ENCODE measurements at places on chromosomes 16 and 17. TPM values are rescaled to one million over a fixed set of nuclear protein-coding genes. Genes with fewer than 3 reads are reported as not detected.

GRCh38 chr17:6510321-6510977, 45.9 kb downstream of the PITPNM3 start:
- DNase-seq = no peak

- DNase-seq = no peak
Measured at GRCh38 chr16:25014500-25015147, 545 bp downstream of the ARHGAP17 start.

DNA sequence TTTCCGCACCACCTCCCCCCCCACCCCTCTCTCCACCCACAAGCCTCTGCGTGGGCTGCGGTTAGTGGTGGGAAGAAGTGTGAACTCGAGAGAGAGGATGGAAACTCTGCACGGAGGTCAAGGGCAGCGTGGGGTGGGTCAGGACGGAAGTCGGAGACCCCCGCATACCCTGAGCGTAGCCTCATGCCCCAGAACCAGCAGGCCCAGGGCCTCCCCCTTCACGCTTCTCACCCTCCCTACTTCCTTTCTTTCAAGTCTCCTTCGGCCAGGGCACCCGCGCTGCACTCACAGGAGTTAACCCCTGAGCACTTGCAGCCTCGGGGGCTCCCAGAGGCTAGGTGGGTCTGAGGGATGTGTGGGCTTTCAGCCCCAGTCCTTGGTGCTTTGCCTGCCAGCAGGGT, 9.2 kb downstream of the TBKBP1 start:
- no peak for DNase-seq

- DNase-seq = no peak
Measured at GRCh38 chr17:73956169-73956568, 247.3 kb upstream of the RPL38 start.

- no peak for DNase-seq
Measured at GRCh38 chr17:17849147-17849820, 12.5 kb upstream of the SREBF1 start.

DNA sequence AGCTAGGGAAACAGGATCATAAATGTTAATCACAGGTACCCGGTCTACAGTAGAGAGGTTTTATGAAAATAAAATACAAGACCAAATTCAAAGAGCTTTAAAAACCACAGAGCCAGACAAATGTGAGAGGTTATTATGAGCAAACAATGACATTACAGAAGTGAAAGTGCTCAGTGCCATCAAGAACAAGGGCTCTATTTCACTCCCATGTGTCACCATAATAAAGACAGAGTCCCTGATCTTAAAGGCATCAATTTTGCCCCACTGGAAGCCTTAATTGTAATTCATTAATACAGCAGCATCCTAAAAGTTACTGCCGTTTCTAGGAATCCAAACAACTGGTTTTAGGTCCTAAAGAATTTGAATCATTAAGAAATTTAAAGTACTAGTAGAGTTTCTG, 43.7 kb upstream of the CDRT4 start:
- DNase-seq = no peak

DNA sequence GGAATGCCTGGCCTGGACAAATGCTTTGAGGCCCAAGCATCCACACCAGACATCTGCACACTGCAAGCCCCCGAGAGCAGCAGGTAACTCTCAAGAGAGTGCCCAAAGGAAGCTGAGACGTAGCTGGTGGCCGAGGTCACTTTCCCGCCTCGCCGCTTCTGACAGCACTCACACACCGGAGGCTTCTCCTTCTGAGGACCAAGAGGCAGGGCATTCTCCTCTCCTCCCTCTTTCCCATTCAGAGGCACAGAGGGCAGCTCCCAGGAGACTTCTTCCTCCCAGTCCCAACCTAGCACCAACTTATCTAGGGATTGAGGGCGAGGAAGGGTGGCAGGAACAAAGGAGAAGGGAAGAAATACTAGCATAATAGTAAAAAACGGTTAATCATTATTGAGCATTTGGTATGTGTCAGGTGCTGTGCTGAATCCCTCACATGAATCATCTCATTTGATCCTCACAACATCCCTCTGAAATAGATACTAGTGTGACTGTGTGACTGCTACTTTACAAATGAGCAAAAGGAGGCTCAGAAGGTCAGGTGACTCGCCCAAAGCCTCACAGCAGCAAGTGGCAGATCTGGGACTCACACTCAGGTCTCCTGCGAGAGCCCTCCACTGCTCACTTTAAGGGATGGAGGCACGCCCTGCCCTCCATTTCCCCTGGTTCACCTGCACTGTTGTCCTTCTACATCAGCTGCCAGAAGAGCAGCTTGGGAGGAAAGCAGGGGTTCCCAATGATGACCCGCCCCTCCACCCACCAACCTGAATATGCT, 41.8 kb downstream of the MYO18A start:
- no peak for DNase-seq

- no peak for DNase-seq
Measured at GRCh38 chr17:44222112-44222869, 2.8 kb upstream of the UBTF start.

- no peak for DNase-seq
Measured at GRCh38 chr17:39867880-39868553, at the start of gene ZPBP2. Gene ZPBP2 (plus strand): TSS chr17:39868202. CDS start chr17:39868355, 153 bp downstream.

DNA sequence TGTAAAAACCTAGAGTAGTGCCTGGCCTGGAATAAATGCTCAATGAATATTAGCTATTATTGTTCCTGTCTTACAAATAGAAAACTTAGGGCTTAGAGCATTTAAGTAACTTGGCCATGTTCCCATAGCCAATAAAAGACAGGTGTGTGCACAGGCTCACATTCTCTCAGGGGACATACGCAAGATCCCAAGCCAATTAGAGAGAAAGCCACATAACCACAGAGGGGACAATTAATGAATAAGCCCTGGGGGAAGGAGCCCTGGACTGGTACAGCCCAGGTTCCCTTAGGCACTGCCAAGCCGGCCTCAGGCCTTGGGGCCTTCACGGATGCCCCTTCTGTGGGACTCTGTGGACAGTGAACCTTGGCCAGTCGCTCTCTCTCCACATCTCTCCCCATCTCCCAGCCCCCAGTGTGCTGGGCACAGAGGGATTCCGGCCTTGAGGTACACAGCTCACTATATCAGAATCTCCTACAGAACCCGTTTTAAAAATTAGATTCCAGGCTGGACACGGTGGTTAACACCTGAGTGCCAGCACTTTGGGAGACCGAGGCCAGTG, 27.3 kb upstream of the ABCC12 start:
- DNase-seq = no peak

GRCh38 chr17:2049333-2050299, 5.3 kb upstream of the HIC1 start:
- DNase-seq = no peak

DNA sequence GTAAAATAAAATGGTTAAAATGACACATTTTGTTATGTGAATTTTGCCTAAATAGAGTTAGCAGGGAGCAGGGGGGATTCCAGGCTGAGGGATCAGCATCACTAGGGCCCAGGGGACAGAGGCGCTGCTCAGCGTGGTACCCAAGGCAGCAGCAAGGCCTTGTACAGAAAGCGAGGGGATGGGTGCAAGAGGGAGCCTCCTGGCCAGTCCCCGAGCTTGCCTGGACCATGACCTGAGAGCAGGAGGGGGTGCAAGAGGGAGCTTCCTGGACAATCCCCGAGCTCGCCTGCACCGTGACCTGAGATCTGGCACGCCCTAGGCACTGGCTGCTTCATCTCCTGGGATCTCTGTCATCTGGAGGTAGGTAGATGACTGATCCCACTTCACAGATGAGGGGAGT, 17.3 kb upstream of the JPH3 start:
- no peak for DNase-seq

DNA sequence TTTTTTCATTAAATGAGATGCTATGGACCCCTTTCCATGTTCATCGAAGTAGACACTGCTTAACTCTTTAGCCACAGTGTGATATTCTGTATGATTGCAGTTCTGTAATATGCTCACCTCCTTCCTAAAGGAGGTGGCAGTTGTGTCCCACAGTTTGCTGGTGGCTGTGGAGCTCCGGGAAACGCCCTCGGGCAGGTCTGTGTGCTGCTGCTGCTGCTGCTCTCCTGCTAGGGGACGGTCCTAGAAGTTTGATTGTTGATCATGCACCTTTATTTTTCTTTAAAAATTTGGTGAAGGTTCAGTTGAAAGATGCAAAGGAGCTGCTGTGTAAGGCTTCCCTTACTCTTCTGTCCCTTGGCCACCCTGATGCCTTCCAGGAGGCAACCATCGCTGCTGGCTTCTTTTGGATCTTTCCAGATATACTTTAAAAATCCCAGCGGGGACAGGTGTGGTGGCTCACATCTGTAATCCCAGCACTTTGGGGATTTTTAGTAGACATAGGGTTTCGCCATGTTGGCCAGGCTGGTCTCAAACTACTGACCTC, 8.4 kb upstream of the CLEC18A start:
- DNase-seq = no peak

DNA sequence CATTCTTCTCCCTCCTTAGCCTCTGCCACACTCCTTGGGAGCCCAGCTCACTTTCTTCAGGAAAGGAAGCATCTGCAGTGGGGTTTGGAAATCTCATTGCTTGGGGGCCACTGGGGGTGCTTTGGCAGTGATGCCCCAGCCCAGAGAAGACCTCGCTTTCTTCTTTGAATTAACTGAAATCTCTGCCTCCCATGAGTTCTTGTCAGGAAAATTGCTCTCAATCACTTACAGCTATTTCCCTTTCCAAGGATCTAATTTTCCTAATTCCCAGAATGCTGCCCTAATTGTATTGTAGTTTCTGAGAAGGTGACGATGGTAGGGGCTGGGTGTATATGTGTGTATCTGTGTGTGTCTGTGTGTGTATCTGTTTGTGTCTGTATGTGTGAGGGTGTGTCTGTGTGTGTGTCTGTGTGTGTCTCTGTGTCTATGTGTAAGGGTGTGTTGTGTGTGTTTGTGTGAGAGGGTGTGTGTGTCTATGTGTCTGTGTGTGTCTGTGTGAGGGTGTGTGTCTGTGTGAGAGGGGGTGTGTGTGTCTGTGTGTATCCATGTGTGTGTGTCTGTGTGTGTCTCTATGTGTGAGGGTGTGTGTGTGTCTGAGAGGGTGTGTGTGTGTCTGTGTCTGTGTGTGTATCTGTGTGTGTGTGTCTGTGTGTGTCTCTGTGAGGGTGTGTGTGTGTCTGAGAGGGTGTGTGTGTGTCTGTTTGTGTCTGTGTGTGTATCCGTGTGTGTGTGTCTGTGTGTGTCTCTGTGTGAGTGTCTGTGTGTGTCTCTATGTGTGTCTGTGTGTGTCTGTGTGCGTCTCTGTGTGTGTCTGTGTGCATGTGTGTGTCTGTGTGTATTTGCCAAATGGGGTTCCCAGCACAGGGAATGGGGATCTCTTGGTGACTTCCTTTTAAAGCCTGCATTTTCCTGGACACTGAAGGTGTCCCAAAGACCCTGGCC, 83.5 kb upstream of the DNAJA2 start:
- no peak for DNase-seq

GRCh38 chr17:77839698-77840512, 118.6 kb upstream of the TNRC6C start:
- DNase-seq = no peak

DNA sequence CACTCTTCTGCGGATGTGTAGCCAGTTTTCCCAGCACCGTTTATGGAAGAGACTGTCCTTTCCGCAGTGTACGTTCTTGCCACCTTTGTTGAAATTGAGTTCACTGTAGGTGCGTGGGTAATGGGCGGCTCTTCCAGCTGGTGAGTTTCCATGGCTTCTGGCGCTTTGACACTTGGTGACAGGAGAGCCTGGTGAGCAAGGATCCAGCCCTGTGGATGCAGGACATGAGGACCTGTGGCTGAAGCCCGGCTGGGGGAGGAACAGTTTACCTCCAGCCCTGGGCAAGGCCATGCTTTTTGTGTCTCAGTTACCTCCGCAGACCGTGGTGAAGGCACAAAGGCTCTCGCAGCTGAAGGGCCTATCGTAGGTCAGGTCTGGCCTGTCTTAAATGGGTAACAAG, 166.5 kb downstream of the LAT start:
- DNase-seq = no peak

DNA sequence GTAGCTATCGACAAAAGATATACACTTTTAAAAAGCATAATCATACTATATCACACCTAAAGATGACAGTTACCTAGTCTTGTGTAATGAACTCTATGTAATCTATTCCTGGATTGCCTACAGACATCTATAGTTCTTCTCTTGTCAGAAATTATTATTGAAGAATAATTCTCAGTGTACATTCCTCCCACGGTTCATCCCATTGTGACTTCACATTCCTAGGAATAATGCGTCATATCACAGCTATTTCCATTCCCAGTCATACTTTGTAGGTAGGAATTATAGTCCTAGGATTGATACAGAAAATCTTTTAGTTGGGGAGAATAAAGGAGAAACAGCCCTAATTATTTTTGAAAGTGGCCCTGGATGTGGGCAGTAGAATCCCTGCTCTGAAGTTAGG, 44.0 kb upstream of the ABCC11 start:
- no peak for DNase-seq

DNA sequence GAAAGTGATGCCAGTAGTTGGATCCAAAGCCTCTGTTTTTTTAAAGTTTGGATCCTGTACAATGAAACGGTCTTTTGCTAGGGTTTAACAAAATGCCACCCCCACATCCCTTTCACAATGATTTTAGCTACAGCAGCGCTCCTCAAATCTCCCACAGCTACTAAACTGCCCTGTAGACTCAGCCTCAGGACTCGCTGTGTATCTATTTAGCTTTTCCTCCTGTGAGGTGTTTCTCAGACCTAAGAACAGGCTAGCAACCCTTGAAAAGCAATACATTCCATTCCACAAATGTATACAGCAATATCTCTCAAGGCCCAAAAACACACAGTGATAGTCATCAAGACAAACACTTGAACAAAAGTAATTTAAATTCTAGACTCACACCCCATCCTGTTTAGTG, 206.4 kb downstream of the ZFHX3 start:
- no peak for DNase-seq

GRCh38 chr16:50679266-50679665, 1.8 kb downstream of the SNX20 start:
- no peak for DNase-seq

- DNase-seq = no peak
Measured at GRCh38 chr16:82945420-82946101, 318.8 kb downstream of the CDH13 start.

GRCh38 chr16:30937692-30938091, 11.2 kb upstream of the ORAI3 start:
- DNase-seq = no peak

- DNase-seq = no peak
Measured at GRCh38 chr17:32007463-32008298, 498 bp downstream of the LRRC37B start.

Gene KRTAP3-2
- not detected for total RNA-seq

Gene OMG
- not detected for total RNA-seq

Gene MYH11
- total RNA-seq = not detected

Gene ARHGDIG
- total RNA-seq = not detected

Gene CTRB2
- total RNA-seq = not detected

Gene RHBDL1
- 0.43 TPM for total RNA-seq

Gene KLHL11
- 13.8 TPM for total RNA-seq

Gene KRT12
- total RNA-seq = not detected

Gene USH1G
- not detected for total RNA-seq

Gene IL17C
- not detected for total RNA-seq

Gene PRKAR1A
- total RNA-seq = 131 TPM

Gene CLEC19A
- total RNA-seq = not detected

Gene ZNF646
- 12.7 TPM for total RNA-seq

Gene SUPT6H
- 21.7 TPM for total RNA-seq

Gene ZFPM1
- 5.7 TPM for total RNA-seq

Gene PRPSAP2
- 30.2 TPM for total RNA-seq

Gene SCARF1
- 19.8 TPM for total RNA-seq
